ENCODE measurements at places on chromosomes 5 and 9.

DNA sequence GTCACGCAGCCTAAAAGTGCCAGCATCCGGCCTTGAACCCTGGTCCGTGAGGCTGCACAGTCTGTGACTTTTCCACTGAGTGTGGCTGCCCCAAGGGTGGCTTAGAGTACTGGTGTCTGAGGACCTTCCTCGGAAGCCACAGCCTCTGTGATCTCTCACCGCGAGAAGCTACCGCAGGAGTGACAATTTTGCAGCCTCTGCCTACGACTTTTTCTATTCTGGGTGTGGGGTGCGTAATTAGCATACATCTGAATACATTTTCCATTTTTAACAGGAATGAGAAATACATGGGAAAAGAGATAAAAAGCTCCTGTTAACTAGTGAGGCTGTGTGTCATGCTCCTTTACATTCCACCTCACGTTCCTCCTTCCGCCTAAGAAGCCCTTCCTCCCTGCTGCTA lies 48.3 kb upstream of the HRH2 start:
- peak; percentile 30 for DNase-seq

DNA sequence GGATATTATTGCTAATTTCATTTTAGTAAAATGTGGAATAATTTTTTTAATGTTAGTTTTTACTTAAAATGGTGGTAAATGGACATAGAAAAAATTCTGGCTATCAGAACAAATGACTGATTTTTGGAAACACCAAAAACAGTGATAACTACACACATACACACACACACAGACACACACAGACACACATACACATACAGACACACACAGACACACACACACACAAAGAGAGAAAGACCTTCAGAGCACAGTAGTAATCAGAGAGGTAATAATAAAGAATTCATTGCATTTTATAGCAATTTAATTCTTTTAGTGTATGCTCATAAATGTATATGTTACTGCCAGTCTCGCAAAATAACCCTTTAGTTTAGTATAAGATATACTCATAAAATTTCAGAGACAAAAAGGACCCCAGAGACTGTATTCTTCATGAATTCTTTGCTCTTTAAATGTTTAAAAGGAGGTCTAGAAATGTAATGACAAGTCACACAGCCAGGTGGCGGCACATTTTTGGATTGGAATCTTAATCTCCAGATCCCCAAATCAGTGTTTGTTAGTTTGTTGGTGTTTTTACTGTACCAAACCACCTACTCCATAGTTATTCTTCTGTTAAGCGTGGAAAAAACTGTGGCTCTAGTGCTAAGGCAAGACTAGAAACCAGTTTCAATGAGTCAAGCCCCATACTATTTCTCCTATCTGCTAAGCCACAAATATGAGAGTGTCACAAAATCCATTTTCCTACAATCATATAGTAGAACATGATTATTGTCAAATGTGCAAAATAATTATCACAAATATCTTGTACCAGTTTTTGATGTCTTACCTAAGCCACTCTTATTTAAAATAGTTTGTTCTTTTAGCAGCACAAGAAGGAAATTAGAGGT lies 109.9 kb downstream of the EDIL3 start:
- DNase-seq = no peak

- no peak for DNase-seq
These were observed 130.9 kb downstream of the CEMIP2 start for GRCh38 chr9:71637375-71637774.

DNA sequence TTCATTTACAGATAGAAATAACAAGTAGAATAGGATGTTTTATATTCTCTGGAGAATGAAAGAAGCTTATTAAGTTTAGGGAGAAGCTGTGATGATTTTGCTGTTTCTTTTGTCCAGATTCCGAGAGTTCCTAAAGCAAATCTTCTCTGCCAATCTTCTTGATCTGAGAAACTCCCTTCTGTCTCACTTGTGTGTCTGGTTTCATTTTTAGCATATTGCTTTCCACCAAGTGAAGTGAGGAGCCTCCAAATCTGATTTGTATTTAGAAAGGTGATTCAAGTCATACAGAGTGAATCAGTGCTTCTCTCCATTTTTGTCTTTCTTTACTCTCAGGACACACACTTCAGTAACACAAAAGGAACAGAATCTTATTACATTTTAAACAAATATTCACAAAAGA lies 48.4 kb downstream of the STX17 start:
- DNase-seq = no peak

GRCh38 chr5:7078101-7078500 lies 317.8 kb upstream of the ADCY2 start:
- no peak for DNase-seq

- no peak for DNase-seq
These were observed 135.7 kb upstream of the PHYKPL start for GRCh38 chr5:178368274-178368673.

- DNase-seq = no peak
These were observed 91.5 kb upstream of the DNAH5 start for GRCh38 chr5:14035859-14036503.

- DNase-seq = no peak
These were observed 47.0 kb upstream of the MYO10 start for GRCh38 chr5:16983022-16983639.

- DNase-seq = no peak
These were observed 8.9 kb upstream of the PCAT7 start for GRCh38 chr9:94545940-94546339.

DNA sequence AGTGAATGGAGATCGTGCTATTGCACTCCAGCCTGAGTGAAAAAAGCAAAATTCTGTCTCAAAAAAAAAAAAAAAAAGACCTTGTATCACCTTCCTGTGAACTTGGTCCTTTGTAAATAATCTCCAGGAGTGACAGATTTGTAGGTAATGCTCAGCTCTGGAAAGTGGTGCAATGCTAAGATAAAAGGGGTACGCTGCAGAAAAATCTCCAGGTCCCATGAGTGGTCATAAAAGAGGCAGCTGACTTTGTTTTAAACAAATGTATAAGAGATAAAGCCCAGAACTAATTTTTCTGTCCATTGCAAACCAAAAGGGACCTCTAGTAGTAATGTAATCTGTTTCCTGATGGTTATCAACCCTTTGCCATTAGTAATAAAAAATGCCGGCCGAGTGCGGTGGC lies 33.7 kb downstream of the RNF44 start:
- DNase-seq = no peak

GRCh38 chr9:3884736-3885135 lies 358.9 kb upstream of the RFX3 start:
- no peak for DNase-seq

GRCh38 chr9:99189887-99190596 lies 31.7 kb downstream of the ALG2 start:
- no peak for DNase-seq

DNA sequence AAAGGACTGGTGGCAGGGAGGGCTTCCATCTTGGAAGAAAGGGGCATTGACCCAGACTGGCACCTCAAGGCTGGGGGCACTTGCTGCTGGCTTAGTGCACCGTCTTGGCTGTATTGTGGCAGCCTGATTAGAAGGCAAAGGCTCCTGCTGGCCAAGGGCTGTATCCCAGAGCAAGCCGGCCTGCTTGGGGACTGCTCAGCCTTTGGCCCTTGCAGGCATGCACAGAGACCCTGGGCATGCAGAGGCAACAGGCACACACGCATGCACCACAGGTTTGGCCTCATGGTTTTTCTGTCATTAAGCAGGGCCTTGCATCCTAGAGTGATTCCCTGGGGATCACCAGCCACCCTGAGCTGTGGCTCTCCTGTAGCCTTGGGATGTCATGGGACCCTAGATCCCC lies 29.0 kb downstream of the PITX1 start:
- no peak for DNase-seq

DNA sequence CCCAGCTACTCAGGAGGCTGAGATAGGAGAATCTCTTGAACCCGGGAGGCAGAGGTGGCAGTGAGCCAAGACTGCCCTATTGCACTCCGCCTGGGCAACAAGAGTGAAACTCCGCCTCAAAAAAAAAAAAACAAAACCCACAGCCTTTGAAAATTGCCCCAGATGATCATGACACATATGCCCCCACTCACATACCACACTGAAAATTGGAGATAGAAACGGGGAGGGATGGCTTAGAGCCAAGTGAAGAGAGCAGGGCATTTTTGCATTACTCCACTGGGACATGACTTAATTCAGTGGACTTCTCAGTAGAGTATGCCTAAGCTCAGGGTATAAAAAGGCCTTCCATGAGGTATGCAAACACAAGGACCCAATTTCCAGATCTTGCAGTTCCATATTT lies 309.3 kb downstream of the BNC2 start:
- no peak for DNase-seq

- no peak for DNase-seq
These were observed 15.5 kb downstream of the PRKACG start for GRCh38 chr9:68998385-68998784.

DNA sequence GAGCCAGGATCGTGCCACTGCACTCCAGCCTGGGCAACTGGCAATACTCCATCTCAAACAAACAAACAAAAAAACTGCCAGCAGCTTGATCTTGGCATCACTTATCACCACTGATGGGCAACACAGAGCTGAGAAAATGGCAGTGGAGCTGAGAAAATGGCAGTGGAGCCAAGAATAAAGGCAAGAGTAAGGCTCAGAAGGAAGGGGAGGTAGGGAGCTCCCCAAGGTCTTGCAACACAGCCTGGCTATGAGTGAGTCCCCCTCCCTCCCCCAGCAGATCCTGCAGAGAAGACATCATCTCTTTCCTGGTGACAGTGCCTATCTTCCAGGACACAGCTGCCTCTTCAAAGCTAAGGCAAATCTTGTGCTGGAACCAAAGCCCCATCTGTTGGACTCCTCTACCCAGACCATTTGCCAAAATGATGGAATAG lies 70.3 kb downstream of the UGCG start:
- no peak for DNase-seq

GRCh38 chr9:118215549-118215948 lies 511.3 kb downstream of the TLR4 start:
- DNase-seq = no peak

- DNase-seq = no peak
These were observed 41.3 kb downstream of the PPARGC1B start for GRCh38 chr5:149771216-149771980.

GRCh38 chr5:20974426-20974825 lies 986.4 kb upstream of the CDH18 start:
- DNase-seq = no peak

- DNase-seq = peak; percentile 47
These were observed at the start of gene ZBED3 for GRCh38 chr5:77086689-77087483. Gene ZBED3, minus strand, starts transcription at chr5:77087285. Its CDS starts 9,407 bp downstream, at chr5:77077878.

DNA sequence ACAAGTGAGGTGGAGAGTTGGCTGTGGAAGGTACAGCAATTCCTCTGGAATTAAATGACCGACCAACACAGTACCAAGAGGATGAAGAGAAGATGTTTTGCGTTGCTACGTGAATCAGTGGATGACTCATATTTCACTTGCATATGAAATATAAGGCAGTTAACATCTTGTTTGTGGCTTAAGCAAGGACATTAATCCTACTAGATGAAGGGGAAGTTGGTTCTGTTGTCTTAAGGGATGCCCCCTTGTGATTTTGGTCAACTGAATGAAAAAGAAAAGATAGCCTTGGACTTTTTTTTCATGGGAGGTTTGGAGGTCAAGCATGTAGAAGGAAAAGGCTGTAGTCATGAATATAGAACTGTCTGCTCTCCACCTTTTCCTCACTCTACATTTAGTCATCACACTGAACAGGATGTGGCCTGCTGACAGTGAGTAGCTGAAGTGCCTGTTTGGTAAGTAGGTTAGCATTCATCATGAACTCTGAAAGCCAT lies 33.9 kb downstream of the VLDLR start:
- peak; percentile 23 for DNase-seq

GRCh38 chr5:15008476-15008875 lies 136.9 kb upstream of the ANKH start:
- no peak for DNase-seq

GRCh38 chr5:12965804-12966203 lies 978.7 kb downstream of the DNAH5 start:
- no peak for DNase-seq

- no peak for DNase-seq
These were observed 592.7 kb upstream of the BRINP1 start for GRCh38 chr9:119961774-119962424.

GRCh38 chr5:126961702-126962101 lies 68.7 kb downstream of the MARCHF3 start:
- no peak for DNase-seq

DNA sequence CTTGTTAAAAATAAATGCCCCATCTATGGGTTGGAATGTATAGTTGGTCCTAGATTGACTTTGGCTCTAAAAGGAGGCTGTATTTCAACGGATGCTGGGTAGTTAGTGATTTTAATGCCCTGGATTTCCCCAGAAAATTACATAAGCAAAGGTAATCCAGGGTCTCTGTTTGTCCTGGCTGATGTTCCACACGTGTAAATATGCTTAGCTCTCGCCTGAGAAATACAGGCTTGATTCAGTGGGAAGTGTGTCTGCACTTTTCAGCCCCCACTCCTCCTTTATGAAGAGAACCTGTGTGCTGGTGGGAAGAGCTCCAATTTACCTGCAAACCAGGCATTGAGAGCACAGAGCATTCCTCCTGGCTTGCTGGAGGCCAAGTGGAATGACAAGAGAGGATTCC lies 294.6 kb upstream of the CLINT1 start:
- DNase-seq = no peak

DNA sequence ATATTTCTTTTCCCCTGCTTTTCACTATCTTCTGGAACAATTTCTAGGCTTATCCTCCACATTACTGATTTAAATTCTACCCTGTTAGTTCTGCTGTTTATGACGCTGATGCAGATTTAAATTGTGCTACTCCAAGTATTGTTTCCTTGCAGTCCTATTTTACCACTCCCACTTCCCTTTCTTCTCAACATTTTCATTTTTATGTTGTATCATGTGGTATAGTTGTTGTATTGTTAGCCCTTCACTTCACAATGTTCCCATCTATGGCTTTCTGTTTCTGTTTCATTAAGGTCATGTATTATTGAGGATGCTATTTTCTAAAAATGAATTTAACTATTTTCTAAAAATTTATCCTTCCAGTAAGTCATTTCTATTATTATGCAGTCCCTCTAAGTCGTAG lies 254.4 kb downstream of the NDUFS4 start:
- DNase-seq = no peak

DNA sequence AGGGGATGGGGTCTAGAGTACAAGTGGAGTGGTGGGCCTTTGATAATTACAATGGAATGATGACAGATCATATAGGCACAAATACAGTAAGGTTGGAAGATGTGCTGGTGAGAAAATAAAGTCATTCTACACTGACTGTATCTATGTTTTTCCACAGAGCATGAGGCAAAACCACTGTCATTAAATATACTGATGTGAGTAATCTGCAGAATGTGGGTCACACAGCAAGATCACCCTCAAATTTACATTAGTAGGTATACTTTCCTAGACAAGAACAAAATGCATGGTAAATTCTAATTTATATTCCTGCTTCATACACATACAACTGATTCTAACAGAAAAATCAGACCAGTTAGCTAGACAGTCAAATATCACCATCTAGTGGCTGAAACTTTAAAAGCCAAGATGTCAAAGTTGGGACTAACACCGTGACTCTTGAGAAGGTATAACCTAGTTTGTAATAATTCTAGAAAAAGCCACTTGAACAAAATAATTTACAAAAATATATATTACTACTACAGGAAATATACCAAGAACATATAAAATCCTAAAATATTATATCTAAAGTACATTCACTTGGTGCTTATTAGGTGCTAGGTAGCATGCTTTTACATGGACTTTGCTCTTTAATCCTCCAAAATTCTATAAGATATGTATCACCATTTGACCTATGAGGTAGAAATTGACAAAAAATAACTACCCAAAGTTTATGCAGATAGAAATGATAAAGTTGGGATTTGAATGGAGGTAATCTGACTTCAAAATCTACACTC lies 19.5 kb downstream of the TTC33 start:
- no peak for DNase-seq
